ENCODE measurements at places on chromosomes 11 and 22.

DNA sequence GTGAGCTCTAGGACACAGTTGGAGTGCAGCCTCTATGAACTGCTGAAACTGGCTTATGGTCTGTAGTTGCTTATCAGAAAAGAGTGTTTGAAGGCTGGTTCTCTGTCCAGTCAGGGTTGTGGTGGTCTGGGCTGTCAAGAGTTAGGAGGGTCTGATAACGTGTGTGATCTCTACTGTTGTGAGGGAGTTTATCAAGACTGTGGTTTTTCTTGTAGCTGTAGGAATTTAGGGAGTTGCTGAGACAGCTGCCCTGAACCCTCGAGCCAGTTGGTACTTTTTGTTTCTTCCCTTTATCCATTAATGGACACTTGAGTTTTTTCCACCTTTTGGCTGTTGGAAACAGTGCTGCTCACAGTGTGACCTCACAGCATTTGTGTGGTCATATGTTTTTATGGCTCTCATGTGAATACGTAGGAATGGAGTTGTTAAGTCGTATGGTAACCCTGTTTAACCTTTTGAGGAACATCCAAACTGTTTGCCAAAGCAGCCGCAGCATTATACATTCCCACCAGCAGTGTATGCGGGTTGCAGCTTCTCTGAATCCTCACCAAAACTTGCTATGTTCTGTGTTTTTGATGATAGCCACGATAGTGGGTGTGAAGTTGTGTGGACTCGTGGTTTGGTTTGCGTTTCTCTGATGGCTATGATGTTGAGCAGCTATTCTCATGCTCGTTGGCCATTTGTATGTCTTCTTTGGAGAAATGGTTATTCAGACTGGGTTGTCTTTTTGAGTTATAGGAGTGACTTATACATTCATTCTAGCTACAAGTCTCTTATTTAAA, 20.9 kb upstream of the DGCR8 start:
- DNase-seq, result no peak

GRCh38 chr11:72237112-72237931, 6.7 kb downstream of the PHOX2A start:
- DNase-seq, result peak; percentile 12

GRCh38 chr11:59247531-59248227, 35.0 kb upstream of the MPEG1 start:
- peak; percentile 25 for DNase-seq

GRCh38 chr22:44404341-44405020, 91.7 kb upstream of the SHISAL1 start:
- DNase-seq, result no peak

DNA sequence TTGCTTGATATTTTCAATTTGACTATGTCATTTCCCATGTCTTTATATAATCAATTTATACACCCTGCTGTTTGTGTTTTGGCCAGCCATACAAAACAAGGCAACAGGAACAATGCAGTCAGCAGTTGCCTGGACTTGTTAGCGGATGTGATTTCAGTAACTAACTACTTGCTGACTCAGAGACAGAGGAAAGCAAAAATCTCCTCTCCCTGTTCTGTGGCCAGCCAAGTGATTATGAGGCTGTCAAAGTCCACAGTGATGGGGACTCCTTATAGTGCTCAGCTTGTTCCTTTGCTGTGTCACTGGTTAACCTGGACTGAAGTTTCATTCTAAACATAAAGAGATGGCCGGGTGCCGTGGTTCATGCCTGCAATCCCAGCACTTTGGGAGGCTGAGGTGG, 32.6 kb upstream of the APLP2 start:
- DNase-seq, result no peak

GRCh38 chr11:38089726-38090125, 1491.7 kb upstream of the RAG2 start:
- DNase-seq, result no peak

DNA sequence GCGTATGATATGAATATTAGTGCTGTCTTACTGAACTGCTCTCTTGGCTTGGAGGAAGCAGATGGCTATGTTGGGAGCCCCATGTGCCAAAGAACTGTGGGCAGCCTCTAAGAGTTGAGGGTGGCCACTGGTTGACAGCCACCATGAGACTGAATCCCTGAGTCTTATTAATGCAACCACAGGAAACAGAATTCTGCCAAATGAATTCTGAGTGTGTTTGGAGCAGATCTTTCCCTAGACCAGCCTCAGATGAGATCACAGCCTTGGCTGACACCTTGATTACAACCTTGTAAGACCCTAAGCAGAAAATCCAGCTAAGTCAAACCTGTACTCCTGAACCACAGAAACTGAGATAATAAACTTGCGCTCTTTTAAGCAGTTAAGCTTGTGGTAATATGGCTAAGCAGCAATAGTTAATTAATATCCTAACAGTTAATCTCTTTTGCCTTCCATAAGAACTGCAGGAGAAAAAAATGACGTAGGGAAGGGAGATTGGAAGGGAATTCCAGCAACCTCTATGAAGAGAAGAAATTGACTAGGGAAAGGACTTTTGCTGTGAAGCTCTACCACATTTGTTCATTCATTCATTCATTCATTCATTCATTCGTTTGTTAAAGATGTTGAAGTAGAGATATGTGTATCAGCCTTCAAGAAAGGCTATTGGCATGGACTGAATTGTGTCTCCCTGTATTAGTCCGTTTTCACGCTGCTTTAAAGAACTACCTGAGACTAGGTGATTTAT, 26.8 kb downstream of the ADM start:
- no peak for DNase-seq

DNA sequence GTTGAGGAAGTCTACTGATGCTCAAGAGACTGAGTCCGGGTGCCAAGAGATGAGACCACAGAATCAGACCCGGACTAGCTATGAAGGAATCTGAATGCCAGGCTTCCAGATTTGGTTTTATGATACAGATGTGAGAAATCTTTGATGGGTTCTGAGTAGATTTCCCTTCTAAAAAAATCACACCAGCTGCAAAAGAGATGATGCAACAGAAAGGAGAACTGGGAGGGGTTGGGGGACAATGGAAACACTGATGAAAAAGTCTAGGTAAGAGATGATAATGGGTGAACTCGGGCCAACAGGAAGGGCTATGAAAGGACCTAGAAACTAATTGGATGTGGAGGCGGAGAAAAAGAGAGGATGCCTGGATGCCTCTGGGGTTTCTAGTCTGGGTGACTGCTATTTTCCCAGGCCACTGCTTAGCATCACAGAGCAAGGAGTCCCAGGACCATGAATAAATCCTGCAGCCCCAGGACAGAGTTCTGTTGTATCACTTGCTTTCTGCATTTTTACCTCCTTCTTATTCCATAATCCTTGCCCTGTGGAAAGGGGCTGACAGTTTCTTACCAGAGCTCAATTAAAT, 115.4 kb upstream of the SEZ6L start:
- no peak for DNase-seq

DNA sequence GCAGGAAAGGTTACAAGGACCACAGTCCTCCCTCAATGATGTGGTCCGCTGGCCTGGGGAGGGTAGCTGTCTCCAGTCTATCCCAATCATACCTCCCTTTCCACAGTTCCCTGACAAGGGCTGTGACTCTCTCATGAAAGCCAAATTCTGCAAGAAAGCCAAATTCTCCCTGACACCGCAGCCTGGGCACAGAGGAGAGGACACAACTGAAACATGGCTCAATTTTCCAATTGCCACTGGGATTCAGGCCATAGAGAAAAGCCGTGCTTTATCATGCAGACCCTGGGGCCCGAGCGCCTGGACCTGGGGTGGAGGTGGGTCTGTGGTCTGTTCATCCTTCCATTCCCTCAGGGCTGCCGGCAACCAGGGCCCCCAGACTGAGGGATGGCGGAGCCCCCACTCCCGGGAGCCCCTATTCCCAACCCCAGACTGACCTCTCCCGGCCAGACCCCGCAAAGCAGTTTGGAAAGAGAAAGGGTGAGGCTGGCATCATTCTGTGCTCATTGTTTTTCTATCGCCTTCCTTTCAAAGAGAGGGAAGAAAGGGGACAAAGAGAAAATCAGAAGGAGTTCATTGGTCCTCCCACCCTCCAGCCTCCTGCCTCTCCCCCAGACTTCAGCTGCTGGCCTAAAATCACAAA, 239.5 kb downstream of the BUD13 start:
- no peak for DNase-seq

DNA sequence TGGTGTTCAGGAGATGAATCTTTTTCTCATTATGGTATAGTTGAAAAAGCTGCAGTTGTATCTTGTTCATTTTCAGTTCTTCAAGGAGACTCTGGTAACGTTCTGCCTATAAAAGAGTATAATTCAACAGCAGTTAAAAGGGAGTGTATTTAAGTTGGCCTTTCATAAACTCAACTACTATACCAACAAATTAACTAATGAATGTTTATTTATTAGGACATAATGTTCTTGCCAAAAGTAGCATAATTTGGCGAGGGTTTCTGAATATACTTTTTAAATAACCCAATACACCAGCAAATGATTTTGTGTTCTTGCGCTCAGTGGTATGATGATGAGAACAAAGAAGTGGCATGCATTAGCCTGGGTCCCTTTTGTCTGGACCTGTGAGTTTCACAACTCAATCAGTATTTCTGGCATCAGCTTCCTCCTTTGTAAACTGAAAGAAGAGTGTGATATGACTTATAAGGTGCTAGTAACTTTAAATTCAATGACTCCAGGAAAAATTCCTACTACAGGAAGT, 10.9 kb downstream of the SMC1B start:
- DNase-seq, result no peak

GRCh38 chr11:101528541-101528940, 55.3 kb downstream of the TRPC6 start:
- no peak for DNase-seq

- no peak for DNase-seq
Observed at GRCh38 chr22:32318361-32318760, 39.3 kb upstream of the RFPL3 start.

- no peak for DNase-seq
Observed at GRCh38 chr11:112582366-112582765, 321.7 kb upstream of the PLET1 start.

DNA sequence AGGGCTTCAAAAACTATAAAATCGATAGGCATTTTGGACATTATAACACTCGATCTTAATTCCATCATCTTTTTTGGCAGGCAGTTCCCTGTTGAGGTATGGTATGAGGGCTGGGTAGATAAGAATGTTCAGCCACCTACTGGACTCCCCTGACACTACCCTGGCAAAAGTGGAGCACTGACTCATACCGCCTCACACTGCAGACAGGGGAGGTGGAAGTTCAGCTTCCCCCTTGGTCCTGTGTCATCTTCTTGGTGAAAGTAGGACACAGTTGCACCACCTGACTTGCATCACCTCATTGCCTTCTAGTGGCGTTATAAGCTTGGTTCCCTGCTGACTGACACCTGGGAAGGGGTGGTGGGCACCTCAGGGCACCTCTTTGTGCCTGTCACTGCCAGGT, 30.4 kb downstream of the PAAF1 start:
- DNase-seq, result peak; percentile 44

DNA sequence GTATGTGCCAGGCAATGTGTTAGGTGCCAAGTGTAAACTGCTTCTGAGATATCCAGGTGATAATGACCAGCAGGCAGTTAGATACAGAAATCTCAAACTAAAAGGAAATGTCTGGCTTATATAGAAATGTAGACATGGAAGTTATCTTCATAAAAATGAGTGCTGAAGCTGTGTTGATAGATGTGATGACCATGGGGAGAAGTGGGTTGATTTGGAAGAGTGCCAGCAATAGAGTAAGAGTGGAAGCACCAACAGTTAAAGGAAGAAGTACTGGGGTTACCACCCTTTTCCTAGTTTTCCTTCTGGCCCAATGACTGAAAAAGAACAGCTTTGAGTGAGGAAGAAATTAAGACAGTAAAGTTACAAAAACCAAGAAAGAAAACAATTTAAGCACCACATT, 68.5 kb downstream of the C2CD3 start:
- no peak for DNase-seq

DNA sequence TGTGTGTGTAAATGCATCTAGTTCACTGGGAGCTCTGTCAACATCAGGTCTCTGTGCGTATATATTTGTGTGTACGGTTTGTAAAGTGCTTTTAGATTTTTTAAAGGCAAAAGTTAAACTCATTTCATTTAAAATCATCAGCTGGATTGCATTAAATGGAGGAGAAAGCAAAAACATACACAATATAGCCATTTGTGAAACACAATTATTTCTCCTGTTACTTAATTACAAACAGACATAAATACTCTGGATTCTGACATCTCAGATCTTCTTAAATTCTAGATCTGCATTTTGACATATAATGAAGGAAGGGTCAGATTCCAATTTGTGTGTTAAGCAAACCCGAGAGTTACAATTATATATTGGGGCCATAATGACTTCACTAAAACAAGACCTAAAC, 275.4 kb upstream of the NARS2 start:
- DNase-seq, result no peak

GRCh38 chr22:46068593-46069491, 81.5 kb upstream of the PPARA start:
- DNase-seq, result peak; percentile 38
